A673 (cell line): ENCODE measurements at places on chromosomes 5 and 9.

DNA sequence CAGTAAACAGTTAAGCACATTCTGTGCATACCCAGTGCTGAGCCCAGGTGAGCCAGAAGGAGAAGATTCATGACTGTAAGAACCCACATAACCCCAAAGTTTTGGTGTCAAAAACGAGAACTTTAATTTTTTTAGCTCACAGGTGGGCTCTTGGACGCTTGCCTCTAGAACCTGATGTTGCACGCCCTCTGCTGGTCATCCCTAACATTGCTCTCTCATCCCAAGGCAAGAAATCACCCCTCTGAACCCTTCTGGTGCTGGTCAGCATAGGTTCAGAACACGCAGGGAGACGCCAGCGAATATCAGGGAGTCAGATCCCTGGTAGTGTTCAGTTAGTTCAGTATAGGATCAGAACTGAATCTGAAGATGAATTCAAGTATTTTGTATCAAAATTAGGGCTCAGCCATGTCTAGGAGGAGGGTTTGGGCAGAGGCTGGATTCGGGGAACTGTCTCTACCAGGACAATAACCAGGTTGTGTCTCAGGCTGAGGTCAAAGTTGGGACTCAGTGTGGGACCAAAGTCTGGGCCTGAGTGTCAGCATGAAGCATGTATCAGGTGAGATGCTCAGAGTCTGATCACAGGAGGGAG is 4.1 kb upstream of the DNAJB5 start:
- DNase-seq, result peak; percentile 62

GRCh38 chr5:127821896-127822295 is 118.7 kb downstream of the CCDC192 start:
- no peak for DNase-seq

GRCh38 chr9:17928768-17929167 is 349.9 kb downstream of the SH3GL2 start:
- no peak for DNase-seq

- DNase-seq, result peak; percentile 29
Measured at GRCh38 chr9:114905170-114905940, 25.0 kb downstream of the TNFSF8 start.

- DNase-seq, result no peak
Measured at GRCh38 chr9:110197330-110198187, 10.4 kb downstream of the C9orf152 start.

GRCh38 chr9:87122947-87123685 is 175.8 kb upstream of the GAS1 start:
- no peak for DNase-seq

GRCh38 chr9:121216271-121216805 is 14.7 kb upstream of the RAB14 start:
- DNase-seq, result no peak

- no peak for DNase-seq
Measured at GRCh38 chr5:158881091-158881880, 218.4 kb downstream of the EBF1 start.
